Stimulated activated CD4-positive, alpha-beta T cell treated with anti-CD3 and anti-CD28 coated beads, Interleukin-1b, Interleukin-23, amount 100 ng/mL, for 1 hour (primary cell): ENCODE measurements at places on chromosomes 12 and 14.

- no peak for DNase-seq
These were observed 131.1 kb downstream of the CACNA1C start for GRCh38 chr12:2183556-2184541.

- no peak for DNase-seq
These were observed 1049.1 kb downstream of the TRHDE start for GRCh38 chr12:73321319-73321718.

DNA sequence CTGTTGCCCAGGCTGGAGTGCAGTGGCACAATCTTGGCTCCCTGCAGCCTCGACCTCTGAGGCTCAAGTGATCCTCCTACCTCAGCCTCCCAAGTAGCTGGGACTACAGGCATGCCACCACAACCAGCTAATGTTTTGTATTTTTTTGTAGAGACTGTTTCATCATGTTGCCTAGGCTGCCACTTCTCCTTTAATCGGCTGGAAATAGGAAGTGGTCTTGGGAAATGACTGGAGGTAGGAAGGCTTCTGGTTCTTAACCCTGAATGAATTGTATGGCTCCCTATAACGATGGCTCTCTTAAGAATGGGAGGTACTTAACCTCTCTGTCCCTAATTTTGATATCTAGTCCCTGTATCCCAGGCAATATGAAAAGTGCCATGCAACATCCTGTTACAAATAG, 113.9 kb upstream of the USP15 start:
- no peak for DNase-seq

DNA sequence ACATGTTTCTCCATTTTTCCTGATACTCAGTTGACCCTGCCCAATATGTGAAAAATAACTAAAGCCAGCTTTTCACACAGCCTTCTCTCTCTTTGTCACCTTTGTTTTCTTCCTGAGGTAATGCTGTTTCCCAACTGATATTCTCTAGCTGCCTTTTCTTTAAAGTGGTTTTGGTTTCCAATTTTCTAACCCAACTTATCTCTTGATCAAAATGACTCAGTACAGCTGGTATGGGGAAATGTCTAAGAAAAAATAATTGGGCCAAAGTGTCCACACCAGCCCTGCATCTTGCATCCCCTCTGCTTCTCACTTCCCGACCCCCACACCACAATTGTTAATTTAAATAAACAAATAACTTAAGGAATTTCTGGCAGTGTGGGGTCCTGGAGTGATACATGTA, 193.8 kb downstream of the SYT1 start:
- DNase-seq = no peak

DNA sequence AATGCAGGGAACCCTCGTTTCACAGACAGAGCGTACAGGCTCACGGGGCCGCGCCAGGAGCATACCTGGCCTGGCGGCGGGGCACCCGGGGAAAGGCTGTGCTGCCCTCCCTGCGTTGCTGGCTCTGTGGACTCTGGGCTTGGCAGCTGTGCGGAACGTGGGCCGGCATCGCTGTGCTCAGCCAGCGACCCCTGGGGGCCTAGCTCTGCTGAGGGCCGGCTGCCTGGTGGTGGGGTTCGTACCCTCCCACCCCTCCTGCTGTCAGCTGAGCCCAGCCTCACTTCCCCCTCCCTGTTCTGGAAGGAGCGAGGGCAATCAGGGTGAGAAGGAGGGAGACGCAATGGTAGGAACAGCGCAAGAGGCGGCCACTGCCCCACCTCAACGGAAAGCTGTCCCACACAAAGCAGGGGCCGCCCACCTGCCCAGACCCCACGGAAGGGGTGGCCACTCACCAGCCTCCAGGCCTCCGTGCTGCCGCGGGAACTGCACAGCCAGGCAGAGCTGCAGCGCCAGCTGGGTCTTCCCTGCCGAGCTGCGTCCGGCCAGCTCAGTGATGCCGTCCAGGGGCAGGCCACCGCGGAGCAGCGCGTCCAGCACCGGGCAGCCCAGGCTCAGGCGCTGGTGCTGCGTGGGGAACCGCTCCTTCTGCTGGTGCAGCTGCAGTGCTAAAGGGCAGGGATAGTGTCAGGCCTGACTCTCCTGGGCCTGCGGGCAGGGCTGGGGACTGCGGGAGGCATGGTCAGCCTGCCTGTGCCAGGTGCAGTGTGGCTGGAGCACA, 8.5 kb downstream of the XRCC3 start:
- DNase-seq = no peak

GRCh38 chr12:64008596-64008995, 164.1 kb downstream of the SRGAP1 start:
- no peak for DNase-seq

GRCh38 chr12:50242751-50243191, 40.5 kb downstream of the LIMA1 start:
- no peak for DNase-seq

- DNase-seq = no peak
These were observed 132.2 kb upstream of the NUDT4 start for GRCh38 chr12:93245543-93245942.

DNA sequence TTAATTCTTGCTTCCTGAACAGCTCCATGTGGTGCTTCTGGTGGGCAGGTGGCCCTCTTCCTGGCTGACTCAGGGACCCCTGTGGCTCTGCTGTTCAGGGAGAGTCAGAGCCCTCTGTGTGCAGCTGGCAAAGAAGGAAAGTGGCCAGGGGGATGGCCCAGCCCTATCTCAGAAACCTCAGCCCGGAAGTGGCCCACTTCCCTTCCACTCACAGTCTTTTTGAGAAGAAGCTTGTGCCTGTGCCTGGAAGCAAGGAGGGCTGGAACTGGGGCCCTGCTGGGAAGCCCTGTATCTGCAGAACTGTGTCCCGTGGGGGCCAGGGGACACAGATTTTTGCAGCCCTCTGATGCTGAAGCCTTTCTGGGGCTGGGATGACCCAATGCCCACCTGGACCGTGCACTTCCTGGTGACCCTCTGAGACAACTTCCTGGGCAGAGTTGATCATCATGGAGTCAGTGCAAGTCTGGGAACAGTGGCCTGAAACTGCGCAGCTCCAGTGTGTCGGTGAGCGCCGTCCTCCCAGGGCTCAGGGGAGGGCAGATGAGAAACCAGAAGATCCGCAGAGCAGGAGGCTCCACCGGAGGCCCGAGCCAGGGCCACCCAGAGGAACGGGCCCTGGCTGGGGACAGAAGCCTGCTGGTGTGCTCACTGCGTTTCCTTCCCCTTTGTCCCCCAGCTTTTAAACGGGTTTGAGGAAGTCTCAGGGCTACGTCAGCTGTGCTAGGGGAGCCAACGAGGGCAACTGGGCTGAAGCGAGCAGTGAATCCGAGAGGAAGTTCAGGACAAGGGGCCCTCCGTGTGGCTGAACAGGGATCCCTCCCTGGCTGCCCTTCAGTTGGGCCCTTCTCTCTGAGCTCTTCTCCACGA, 217.4 kb upstream of the RTL1 start:
- no peak for DNase-seq

GRCh38 chr12:5376591-5377207, 55.2 kb upstream of the NTF3 start:
- DNase-seq = no peak

DNA sequence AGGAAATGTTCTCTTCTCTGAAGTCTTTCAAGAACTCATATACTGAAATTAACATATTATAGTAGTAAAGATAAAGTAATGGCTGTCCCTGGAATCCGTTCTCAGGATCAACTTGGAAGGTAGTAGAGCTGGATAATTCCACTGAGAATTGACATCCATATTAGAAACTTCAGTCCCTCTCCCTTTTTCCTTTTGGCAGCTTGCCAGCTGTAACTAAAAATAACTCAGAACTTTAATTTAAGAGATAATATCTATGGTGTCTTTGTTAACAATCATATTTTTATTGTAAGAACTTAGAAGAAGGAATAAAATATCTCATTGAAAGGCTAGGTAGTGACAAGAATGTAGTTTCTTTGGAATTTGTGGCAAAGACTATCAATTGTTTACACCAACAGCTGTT, 61.4 kb upstream of the PLEKHA5 start:
- no peak for DNase-seq
